ENCODE measurements at places on chromosomes 3 and 15.

DNA sequence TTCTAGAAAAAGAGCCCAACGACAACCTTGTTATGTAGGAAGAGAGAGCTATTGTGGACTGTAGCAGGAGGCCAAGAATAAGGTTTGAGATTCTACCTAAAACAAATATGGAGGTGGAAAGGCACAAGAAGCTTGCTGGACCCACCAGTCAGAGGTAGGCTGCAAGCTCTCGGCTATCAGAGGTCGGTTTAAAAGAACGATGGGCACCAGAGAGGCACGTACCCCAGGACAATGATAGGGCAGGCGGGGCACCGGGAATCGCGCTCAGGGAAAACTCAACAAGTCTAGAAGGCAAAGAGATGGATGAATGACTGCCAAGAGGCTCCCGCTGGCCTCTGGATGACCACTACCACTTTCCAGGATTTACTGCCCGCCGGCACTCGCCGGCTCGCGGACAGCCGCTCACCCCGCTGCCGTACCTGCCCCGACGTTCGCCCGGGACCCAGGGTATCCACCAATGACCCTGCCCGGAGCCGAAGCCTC, 1.1 kb downstream of the HDGFL3 start:
- no peak for DNase-seq

DNA sequence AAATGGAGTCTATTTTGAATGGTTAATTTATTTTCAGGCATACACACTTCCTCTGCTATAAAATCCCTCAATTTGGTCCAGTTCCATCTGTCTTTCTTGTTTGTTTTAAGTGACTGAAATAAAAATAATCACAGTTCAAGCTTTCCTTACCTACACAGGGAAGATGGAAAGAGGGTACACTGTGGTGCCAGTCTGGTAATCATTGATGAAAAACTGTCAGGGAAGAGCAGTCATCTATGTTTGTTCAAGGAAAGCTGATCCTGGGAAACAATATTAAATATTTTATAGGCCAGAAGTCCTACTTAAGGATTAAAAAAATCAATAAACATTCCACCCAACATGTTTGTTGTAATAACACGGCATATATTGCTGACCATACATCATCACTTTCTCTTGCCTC, 115.2 kb upstream of the KCNMB2 start:
- no peak for DNase-seq

- no peak for DNase-seq
Observed at GRCh38 chr15:90203473-90203872, 2.3 kb downstream of the SEMA4B start.

GRCh38 chr3:173398111-173398479, 551 bp downstream of the NLGN1 start:
- DNase-seq: no peak

- no peak for DNase-seq
Observed at GRCh38 chr3:53921296-53921695, 29.6 kb upstream of the SELENOK start.

- no peak for DNase-seq
Observed at GRCh38 chr15:31111091-31111647, 9.6 kb upstream of the TRPM1 start.

GRCh38 chr3:186053954-186054791, 54.7 kb downstream of the ETV5 start:
- no peak for DNase-seq

DNA sequence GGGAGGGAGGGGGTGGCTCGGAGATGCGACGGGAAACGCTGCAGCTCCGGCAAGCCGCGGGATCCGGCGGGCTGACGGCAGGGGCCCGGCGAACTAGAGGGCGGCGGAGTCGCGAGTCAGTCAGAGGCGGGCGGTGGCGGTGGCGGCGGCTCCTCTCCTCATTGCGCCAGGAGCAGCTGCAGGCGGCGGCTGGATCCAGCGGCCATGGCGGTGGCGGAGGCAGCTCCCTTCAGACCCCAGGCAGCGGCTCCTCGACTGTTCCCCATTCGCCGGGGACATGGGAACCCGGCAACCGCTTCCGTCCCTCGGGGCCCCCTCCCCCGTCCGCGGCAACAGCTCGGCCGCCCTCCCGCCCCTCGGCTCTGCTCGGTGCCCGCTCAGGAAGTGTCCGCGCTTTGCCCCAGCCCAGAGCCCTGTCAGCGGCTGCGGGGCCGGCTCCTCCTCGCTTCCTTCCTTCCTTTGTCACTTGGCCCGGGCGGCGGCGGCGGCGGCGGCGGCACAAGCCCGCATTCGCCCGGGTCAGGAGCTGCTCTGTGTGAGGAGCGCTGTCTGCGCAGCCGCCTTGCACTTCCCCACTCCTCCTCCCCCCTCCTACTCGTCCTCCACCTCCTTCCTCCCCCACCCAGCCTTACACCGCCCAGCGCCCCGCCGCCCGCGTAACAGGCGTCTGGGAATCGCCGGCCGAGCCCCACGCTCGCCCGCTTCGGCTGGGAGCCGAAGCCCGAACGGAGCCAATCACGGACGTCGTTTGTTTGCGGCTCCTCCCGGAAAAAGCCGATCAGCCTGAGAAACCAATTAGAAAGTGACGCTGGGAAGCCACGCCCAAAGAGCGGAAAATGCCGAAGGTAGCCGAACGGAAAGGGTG, at the start of gene GSK3B:
Gene GSK3B, minus strand, starts transcription at position 537 of the 865 bp plus-strand sequence. CDS start 1,013 bp downstream, outside the sequence.
- no peak for DNase-seq
